Activated T-helper 1 cell treated with anti-CD3 and anti-CD28 coated beads, Interleukin-12 subunit alpha, Interleukin-12 subunit beta, Interleukin-2, Interleukin-4 antibody, amounts not matched to agents 30 ng/mL and 10 ng/mL and 1 ng/mL, durations not matched to agents 14 hours and 24 hours and 36 hours (primary cell): ENCODE measurements at places on chromosomes 7 and 10. TPM values are rescaled to one million over a fixed set of nuclear protein-coding genes. Genes with fewer than 3 reads are reported as not detected.

Gene RSPH10B2
- total RNA-seq, result 0.20 and 0.29 TPM in 2 replicates

GRCh38 chr10:28981007-28981406 is 303.7 kb downstream of the BAMBI start:
- no peak overlapping the region for H3K4me3 ChIP-seq
- no peak for DNase-seq
- H3K27me3 ChIP-seq, result no peaks in the 10 kb centered on the region
- H3K36me3 ChIP-seq, result no peaks in the 10 kb centered on the region
- H3K27ac ChIP-seq, result no peak overlapping the region

Gene ZNF479
- total RNA-seq, result not detected in 2 replicates

GRCh38 chr10:57008189-57008588 is 647.1 kb upstream of the ZWINT start:
- no peaks in the 10 kb centered on the region for H3K36me3 ChIP-seq
- no peaks in the 10 kb centered on the region for H3K27me3 ChIP-seq
- no peak overlapping the region for H3K4me3 ChIP-seq
- DNase-seq, result no peak

GRCh38 chr10:83991986-83992753 is 147.1 kb upstream of the GHITM start:
- H3K4me1 ChIP-seq, result no peaks in the 10 kb centered on the region
- DNase-seq, result no peak

GRCh38 chr10:70920519-70920918 is 32.2 kb upstream of the PCBD1 start:
- no peak overlapping the region for H3K4me3 ChIP-seq
- DNase-seq, result no peak
- peaks cover 13% of the 10 kb centered on the region for H3K27me3 ChIP-seq
- H3K36me3 ChIP-seq, result no peaks in the 10 kb centered on the region
- no peak overlapping the region for H3K27ac ChIP-seq

Gene FAM13C
- total RNA-seq, result not detected in 2 replicates

GRCh38 chr7:17298840-17299482 is 509 bp downstream of the AHR start:
- peak overlapping the region; percentile 92 for H3K4me3 ChIP-seq
- peaks cover 17% of the 10 kb centered on the region for H3K4me1 ChIP-seq
- peak overlapping the region; percentile 94 for H3K27ac ChIP-seq
- no peaks in the 10 kb centered on the region for H3K27me3 ChIP-seq

DNA sequence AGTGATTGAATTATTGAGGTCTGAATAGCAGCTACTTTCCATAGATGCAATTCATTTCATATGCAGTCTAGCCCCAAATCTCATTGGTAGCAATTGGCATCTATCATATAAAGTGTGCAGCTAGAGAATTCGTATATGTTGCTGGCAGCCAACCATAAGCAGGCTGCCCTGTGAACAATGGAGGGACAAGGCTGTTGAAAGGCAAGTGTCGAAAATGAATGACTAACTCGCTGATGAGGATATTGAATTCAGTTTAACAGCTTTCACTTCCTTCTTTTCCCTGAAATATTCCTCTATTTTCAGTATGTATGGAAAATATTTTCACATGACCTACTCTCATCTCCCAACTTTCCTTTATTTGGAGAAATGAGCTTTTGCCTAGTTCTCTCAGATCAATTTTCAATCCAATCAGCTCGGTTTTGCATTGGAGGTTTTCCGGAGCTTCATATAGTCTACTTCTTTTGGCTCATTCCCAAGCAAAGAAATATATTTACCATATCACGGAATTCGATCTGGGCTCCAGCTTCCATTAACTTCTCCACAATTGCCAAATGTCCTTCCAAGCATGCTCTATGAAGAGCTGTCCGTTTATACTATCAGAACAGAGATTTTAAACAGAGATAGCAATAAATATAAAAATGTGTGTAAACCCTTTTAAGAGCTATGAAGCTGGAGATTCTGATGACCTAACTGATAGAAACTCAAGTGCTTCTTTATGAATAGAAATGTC is 3.5 kb downstream of the ANKRD1 start:
- DNase-seq, result no peak
- H3K4me3 ChIP-seq, result no peak overlapping the region
- peaks cover 23% of the 10 kb centered on the region for H3K27me3 ChIP-seq
- H3K36me3 ChIP-seq, result no peaks in the 10 kb centered on the region

GRCh38 chr7:46619723-46620310 is 698.7 kb upstream of the IGFBP3 start:
- H3K27ac ChIP-seq, result no peak overlapping the region
- no peak overlapping the region for H3K4me3 ChIP-seq
- no peaks in the 10 kb centered on the region for H3K27me3 ChIP-seq
- no peaks in the 10 kb centered on the region for H3K4me1 ChIP-seq

GRCh38 chr10:12384906-12385305 is 35.6 kb downstream of the CAMK1D start:
- no peak overlapping the region for H3K4me3 ChIP-seq
- DNase-seq, result no peak
- H3K36me3 ChIP-seq, result no peaks in the 10 kb centered on the region
- no peak overlapping the region for H3K27ac ChIP-seq
- no peaks in the 10 kb centered on the region for H3K4me1 ChIP-seq

Gene SLC39A12
- not detected in 2 replicates for total RNA-seq

DNA sequence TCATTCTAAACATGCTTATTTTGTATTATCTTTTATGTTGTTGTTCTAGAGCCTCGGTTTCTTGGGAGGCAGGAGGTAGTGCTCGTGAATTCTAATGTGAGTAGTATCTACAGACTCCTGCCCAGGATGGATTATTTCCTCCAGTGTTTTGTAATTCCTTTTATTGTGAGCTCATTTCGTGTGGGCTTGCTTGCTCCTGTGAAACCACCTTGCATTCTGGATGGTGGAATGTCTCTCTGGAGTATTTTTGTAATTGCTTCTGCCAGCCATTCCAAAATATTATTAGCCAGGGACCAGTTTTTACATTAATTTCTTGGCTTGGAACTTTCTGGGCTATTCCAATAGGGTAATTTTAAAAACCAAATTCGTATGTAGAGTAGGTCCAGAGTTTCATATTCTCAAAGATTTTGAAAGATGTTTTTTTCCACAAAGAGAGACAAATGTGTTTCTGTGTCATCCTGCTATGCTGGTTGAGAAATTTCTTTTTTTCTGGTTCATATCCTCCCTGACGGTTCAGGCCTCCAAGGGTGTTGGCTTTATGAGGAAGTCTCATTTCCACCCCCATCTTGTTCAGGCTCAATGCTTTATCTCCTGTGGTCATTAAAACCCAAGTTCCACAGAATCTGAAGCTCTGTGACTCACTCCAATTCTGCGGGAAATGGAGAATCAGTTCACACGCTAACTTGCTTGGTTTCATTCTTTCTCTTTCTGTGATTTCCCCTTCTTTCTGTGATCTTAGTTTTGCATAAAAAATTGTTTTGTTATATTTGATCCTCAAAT is 41.7 kb upstream of the CALD1 start:
- DNase-seq, result peak; percentile 5
- no peaks in the 10 kb centered on the region for H3K36me3 ChIP-seq
- peaks cover 4% of the 10 kb centered on the region for H3K27me3 ChIP-seq
- peak overlapping the region; percentile 80 for H3K27ac ChIP-seq

Gene MBL2
- total RNA-seq, result not detected in 2 replicates

Gene LRRN3
- total RNA-seq, result 57.3 and 61.5 TPM in 2 replicates

- H3K27me3 ChIP-seq, result no peaks in the 10 kb centered on the region
- DNase-seq, result no peak
Measured at GRCh38 chr7:44043902-44044301, 600 bp upstream of the DBNL start.

Gene WEE2
- total RNA-seq, result 0.10 and 0.12 TPM in 2 replicates

GRCh38 chr7:43179393-43179792 is 66.9 kb downstream of the HECW1 start:
- no peaks in the 10 kb centered on the region for H3K36me3 ChIP-seq
- DNase-seq, result no peak
- H3K4me1 ChIP-seq, result no peaks in the 10 kb centered on the region
- no peak overlapping the region for H3K27ac ChIP-seq
- no peak overlapping the region for H3K4me3 ChIP-seq

GRCh38 chr7:154577141-154577873 is 425.6 kb downstream of the PAXIP1 start:
- H3K27me3 ChIP-seq, result no peaks in the 10 kb centered on the region
- no peaks in the 10 kb centered on the region for H3K4me1 ChIP-seq
- H3K36me3 ChIP-seq, result no peaks in the 10 kb centered on the region
- H3K27ac ChIP-seq, result no peak overlapping the region
- DNase-seq, result no peak

DNA sequence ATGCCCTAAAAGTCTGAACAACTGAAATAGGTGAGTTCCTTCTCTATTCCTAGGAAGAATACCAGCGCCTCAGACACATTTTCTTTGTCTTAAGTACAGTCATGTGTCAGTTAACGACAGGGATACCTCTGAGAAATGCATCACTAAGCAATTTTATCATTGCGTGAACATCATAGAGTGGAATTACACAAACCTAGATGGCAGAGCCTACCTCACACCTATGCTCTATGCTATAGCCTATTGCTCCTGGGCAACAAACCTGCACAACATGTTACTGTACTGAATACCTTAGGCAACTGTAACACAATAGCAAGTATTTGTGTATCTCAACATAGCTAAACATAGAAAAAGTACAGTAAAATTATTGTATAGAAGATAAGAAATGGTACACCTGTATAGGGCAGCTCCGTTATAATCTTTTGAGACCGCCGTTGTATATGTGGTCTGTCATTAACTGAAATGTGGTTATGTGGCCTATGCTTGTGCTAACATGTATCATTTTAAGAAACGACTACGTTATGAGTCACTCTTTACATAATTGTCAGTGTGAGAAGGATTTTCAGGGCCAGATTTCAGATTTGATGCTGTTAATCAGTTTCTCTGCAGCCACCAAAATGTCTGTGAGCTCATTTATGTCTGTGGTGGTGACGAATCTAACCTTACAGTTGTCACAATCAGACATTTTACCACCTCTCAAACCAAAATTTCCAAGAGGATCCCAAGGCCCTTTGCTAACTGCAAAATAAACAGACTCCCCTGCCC is 66.1 kb upstream of the STK17A start:
- peaks cover 1% of the 10 kb centered on the region for H3K36me3 ChIP-seq
- H3K27me3 ChIP-seq, result peaks cover 2% of the 10 kb centered on the region
- H3K4me1 ChIP-seq, result peaks cover 6% of the 10 kb centered on the region
- H3K27ac ChIP-seq, result no peak overlapping the region
- DNase-seq, result no peak
